ENCODE measurements at places on chromosomes 7 and 10.

DNA sequence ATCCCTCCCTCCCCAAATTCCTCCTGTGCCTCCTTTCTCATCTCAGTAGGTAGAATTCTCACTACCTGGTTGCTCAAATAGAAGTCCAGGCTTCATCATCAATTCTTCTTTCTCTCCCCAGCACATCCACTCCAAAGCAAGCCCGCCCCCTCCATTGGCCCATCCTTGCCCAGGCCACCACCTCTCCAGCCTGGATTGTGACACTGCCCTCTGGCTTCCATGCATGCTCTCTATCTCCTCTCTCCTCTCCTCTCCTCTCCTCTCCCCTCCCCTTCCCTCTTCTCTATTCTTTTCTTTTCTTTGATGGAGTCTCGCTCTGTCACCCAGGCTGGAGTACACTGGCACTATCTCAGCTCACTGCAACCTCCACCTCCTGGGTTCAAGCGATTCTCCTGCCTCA is 144.9 kb downstream of the UBE2H start:
- no peak for DNase-seq

- DNase-seq = no peak
Observed at GRCh38 chr10:7255517-7255916, 155.3 kb downstream of the SFMBT2 start.

DNA sequence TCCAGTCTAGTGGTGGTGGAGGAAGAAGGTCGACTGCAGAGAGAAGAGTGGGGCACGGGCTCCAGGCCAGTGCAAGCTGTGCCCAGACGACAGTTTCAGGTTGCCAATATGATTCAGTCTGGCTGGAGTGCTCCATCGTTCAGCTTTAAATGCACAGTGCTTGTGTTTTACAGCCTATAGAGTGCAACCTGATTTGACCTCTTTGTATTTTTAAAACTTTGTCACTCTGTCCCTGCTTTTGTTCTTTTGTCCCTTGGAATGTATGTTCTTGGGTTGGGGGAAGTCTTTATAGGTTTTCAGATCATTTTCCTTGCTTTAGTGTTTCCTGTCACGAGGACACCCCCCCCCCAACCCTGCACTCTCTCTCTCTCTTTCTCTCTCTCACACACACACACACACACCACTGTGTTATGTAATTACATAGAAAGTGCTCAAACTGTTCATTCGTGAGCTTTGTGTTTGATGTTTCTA is 198.0 kb downstream of the CAMK1D start:
- no peak for DNase-seq

GRCh38 chr10:3961082-3961481 is 176.1 kb upstream of the KLF6 start:
- no peak for DNase-seq

DNA sequence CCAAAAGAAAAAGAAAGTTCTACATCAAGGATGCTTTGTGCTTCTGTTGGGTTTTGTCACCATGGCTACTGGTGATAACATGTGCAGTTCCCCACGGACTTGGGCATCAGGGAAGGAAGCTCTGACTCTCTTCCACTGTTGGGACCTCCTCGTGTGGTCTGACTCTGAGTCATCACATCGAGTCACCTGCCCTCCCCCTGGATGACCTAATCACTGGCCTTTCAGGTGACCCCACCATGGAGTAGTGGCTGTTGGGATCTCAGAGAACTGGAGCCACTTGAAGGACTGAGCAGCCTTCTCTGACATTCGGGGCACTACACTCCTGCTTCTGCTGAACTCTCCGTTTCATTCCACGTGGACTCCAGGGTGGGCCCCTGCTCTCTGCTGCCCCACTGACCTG is 60.8 kb upstream of the DOCK1 start:
- no peak for DNase-seq

DNA sequence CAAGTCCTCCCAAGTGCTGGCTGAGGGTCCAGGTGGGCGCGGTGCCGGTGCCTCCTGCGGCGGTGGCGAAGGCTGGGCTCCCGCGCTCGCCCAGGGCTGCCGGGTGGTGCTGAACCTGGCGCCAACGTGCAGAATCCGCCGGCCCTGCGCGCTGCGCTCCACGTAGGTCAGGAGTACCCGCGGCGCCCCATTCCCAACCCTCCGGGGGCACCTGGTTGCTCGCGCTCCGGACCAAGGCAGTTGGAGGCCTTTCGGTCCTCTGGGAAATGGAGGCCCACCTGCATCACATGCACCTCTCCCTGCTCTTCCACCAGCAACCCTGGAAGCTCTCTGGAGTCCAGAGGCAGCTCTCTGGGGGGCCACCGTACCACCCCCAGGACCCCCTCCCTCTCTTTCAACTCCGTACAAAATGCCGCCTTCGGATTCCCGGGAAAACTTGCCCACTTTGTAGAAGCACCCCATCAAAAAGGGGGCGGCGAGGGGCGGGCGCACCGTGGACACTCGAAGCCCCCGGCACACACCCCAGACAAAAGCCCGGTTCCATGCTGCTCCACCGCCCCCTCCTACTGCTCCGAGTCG is 745 bp downstream of the SLC16A9 start:
- DNase-seq = no peak

DNA sequence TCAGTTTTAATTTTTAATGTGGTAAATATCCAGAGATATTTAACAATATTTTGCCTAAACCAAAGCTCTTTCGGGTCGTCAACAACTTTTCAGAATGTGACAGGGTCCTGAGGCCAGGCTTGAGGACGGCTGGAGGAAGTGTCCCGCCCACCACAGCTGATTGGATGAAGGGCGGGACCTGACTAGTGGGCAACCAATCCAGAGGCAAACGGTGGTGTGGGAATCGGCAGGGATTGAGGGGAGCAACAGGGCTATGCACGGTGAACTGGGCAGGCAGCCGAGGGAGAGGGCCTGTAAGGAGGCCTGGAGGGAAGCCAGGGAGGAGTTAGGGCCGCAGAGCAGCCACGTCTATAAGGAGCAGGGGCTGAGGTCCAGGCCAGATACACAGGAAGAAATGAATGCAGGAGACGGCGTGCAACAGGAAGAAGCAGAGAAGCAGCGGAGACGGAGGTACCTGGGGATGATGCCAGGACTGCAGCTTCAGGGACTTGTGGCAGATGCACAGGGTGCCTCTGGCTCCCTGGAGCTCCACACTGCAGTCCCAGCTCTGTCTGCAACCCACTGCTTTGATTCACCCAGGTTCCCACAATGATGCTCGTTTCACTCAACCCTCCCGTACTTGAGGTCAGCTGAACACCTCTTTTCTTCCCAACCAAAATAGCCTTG is 46.1 kb upstream of the ZMIZ1 start:
- no peak for DNase-seq

DNA sequence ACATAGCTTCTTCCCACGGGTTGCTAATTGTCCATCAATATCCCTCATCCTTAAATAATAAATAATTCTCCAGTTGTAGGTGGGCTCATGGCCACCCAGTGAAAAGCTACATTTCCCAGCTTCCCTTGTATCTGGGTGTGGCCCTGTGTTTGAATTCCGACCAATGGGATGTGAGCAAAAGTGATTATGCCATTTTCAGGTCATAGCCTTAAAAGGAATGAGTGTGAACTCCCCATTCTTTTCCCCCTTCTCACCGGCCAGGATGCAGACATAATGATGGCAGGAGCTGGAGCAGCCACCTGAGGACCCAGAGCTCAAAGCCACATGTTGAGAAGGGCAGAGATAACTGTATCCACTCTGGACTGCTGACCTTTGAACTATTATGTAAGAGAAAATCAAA is 30.3 kb upstream of the CALU start:
- no peak for DNase-seq

- DNase-seq = no peak
Observed at GRCh38 chr7:105678811-105679495, 97.7 kb upstream of the EFCAB10 start.

DNA sequence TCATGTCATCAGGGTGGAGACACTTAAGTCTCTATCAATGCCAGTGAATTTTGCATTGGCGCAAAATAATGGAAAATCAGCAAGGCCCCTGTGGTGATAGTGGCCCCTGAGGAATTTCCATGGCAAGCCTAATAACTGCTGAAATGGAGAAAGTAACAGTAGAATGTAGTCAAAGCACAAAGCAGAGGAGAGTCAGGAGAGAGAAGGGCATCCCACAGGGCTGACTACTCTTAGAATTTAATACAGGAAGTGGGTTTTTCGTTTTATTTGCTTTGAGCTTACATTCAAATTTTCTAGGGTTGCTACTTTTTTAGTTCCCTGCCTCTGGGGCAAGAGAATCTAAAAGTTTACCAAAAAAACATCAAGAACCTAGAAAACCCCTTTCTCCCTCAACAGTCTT is 39.0 kb downstream of the BZW2 start:
- DNase-seq = no peak

- DNase-seq = no peak
Observed at GRCh38 chr10:126066456-126066855, 170.1 kb downstream of the FANK1 start.

DNA sequence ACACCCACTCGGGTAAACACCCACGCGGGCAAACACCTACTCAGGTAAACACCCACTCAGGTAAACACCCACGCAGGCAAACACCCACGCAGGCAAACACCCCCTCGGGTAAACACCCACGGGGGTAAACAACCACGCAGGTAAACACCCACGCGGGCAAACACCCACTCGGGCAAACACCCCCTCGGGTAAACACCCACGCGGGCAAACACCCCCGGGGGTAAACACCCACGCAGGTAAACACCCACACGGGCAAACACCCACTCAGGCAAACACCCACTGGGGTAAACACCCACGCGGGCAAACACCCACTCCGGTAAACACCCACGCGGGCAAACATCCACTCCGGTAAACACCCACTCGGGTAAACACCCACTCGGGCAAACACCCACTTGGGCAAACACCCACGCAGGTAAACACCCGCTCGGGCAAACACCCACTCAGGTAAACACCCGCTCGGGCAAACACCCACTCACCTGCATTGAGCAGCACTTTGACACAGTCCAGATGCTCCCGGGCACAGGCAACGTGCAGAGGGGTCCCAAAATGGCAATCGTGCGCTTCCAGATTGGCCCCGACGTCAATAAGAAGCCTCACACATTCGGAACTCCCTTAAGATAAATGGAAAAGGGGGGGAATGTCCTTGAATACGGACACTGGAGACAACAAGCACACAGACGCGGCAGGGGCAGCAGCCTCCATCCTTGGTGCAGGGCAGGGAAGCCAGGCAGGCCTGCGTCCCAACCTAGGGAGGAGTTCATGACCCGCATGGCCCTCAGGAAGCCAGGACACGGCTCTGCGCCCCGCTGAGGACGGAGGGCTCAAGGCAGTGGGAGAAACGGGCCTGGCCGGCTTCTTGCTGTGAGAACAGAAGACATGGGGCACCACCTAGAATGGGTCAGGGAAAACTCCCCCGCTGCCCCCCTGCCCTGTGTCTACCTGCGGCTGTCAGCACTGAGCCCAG is 17.6 kb downstream of the ASB13 start:
- DNase-seq = no peak

DNA sequence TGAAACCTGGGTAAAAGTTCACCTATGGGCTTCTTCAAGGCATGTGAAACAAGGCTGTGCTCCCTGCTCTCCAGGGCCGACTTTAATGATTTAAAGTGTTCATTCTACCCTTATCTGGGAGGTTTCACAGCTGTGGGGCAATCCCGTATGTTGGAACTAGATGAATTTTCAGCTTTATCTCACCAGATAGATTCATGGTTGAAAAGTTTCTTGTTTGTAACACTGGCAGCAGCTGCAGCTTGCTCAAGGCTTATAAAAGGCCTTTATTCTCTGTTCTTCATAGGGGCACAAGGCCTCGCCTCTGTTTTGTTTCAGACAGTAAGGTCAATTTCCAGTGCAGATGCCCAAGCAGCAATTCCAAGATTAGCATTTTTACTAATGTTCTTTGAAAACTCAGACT is 70.4 kb upstream of the DNAJB12 start:
- DNase-seq = no peak

DNA sequence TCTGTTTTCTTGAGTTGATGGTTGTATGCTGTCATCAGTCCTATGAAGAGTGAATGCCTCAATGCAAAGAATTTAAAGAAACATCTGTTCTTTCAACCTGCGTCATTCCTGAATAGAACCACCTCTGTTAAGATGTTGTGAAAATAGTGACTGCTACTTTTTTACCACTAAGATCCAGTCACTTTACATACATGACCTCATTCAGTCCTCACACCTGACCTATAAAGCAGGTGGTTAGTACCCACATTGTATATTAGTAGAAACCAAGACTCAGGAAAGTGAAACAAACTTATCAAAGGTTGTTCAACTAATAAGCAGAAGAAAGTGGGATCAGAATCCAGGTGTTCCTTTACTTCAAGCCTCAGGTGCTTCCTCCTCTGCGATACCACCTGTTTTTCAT is 64.8 kb downstream of the ITGB8 start:
- no peak for DNase-seq

- no peak for DNase-seq
Observed at GRCh38 chr10:7667262-7668141, 736 bp upstream of the ITIH5 start.

GRCh38 chr10:48608279-48608681 is 3.4 kb upstream of the ARHGAP22 start:
- DNase-seq = peak; percentile 8

DNA sequence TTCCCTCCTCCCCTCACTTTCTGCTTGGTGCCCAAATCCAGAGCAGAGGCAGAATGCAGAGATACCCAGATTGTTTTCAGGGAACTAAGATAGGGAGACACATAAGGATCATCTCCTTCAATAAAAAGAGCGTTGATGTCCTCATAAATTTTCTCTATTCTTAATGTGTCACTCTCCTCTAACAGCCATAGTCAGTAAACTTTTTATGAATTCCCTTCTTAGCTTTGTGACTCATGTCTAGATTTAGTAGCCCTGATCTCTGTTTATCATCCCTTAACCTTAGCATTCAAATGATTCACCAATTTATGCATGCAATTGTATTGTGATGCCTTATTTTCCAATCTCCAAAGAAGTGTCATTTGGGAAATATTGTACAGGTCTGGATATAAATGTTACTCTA is 995.5 kb upstream of the C7orf33 start:
- no peak for DNase-seq

- no peak for DNase-seq
Observed at GRCh38 chr7:95590387-95591248, 5.7 kb downstream of the PDK4 start.

GRCh38 chr7:45479781-45480180 is 94.4 kb upstream of the ADCY1 start:
- DNase-seq = no peak

DNA sequence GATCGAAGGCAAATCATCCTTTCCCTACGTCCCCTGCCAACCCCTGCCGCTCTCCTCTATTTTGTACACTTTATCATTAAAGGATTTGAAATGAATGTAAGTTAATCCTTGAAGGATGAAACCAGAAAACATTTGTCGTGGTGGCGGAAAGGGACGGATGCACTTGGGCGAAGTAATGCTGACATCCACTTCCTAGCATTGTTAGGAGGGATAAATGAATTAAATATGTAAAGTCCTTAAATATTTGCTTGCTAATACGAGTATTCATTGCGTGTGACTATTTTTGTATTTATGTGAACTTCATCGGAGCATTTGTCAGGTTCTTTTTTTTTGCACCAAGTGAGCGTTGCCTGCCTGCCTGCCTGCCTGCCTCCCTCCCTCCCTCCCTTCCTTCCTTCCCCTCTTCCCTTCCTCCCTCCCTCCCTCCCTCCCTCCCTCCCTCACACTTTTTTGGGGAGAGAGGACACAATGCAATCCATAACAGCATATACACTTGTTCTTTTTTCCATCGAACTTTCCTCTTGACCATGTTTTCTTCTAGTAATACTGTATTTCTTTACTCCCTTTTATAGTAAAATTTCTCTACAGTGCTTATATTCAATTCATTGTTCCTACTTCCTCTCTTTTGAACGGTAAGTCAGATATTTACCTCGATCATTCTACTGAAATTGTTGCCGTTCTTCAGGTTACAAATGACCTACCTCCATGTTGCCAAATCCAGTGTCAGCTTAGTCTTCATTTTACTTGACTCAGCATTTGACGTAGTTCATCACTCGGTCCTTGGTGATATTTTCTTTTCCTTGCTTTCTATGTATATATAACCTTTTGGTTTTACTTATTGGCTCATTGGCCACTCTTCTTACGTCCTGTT is 831 bp downstream of the CCDC7 start:
- DNase-seq = no peak
